ENCODE measurements at places on chromosomes 2 and 18. TPM values are rescaled to one million over a fixed set of nuclear protein-coding genes. Genes with fewer than 3 reads are reported as not detected.

DNA sequence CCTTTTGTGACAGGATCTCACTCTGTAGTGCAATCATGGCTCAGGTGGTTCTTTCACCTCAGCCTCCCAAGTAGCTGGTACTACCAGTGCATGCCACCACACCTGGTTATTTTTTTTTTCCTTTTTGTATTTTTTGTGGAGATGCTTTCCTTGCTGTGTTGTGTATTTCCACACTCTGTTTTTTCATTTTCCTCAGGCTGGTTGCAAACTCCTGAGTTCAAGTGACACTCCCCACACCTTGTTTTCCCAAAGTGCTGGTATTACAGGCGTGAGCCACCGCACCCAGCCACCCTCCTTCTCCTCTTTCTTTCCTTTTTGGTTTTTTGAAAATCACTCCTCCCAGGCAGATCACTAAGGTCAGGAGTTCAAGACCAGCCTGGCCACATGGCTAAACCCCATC lies 65.0 kb downstream of the MYCN start:
- no peak for DNase-seq

GRCh38 chr18:50126471-50126870 lies 68.5 kb downstream of the MYO5B start:
- DNase-seq, result peak; percentile 85

GRCh38 chr2:206086716-206087350 lies 859 bp upstream of the INO80D start:
- DNase-seq, result no peak

CCDC74B gene
- total RNA-seq, result 24.1 TPM

- DNase-seq, result no peak
Observed at GRCh38 chr2:106038601-106039375, 155.3 kb downstream of the UXS1 start.

- no peak for DNase-seq
Observed at GRCh38 chr2:227376656-227377396, 2.3 kb downstream of the TM4SF20 start.

- DNase-seq, result no peak
Observed at GRCh38 chr2:24527536-24527935, 36.5 kb downstream of the NCOA1 start.

DNA sequence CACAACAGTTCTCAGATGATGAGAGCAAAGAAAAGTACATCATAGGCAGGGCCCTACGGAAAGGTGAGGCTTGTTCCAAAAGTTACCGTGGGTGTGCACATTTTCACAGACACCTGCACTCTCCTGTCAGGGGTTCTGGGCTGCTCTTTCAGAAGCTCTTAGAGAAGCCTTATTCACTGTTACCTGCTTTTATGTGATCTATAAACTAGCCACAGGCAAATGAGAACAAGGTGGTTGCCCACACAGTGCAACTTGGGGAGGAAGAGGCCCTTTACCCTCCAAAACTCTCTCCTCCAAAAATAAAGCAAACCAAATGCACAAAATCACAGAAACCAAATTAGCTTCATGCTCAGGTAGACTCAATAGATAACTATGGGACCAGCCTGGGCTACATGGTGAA lies 11.1 kb upstream of the CUL3 start:
- no peak for DNase-seq

DNA sequence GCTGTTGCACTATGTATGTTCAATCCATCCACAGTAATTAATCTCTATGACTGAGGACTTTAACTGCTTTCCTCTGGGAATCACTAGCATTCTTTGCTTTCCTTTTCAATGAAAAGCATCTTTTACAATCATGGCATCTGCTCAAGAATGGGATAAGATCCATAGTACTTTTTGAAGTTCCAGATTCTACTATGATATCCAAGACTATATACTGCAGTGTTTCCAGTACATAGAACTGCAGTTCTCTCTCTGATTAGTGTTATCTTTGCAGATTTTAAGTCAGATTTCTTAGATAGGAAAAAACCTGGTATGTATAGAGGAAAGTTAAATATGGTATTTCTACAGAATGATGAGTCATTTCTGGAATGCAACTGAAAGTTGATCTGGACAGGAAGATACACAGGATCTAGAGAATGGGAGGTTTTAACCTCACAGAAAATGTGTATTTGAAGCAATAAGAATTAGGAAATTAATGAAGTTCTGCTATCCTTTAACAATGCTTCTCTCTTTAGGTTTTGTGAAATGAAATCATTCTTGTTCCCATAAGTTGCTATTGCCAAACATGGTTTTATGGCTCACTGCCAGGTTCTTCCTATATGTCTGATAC lies 670.7 kb downstream of the ERBB4 start:
- DNase-seq, result no peak

DNA sequence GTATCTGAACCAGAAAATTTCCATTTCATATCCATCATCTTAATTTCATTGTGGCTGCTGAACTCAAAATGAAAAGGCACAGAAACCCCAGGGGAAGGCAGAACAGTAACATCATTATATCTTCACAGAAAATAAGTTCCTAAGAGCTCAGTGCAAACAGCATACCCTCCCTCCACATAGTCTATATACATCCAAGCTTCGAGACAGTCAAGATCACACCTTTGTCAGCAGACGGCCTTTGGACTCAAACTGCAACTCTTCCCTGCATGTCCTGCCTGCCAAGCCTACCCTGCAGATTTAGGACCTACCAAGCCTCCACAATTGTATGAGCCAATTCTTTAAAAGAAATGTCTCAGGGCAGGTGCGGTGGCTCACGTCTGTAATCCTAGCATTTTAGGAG lies 502.1 kb downstream of the SUCLG1 start:
- no peak for DNase-seq
